ENCODE measurements at places on chromosomes 12 and 14. TPM values are rescaled to one million over a fixed set of nuclear protein-coding genes. Genes with fewer than 3 reads are reported as not detected.

DNA sequence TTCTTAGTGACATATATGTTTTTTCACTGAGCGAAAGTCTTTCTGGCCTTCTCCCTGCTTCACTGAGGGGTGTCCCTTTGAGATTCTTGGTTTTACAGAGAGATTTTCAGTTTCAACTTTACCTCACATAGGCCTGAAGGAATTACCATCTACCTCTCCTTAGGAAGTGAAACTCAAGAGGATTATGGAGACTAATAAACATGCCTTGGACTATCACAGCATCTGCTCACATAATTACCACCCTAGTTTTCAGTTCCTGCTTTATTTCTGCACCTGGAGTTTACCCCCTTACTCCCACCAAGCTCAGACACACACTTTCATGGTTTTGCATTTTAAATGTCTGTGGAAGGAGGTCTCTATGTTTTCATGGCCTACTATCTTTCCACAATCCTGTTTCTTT is 118.3 kb upstream of the SCAF11 start:
- no peak for DNase-seq

GRCh38 chr14:74705613-74706500 is 7.0 kb downstream of the AREL1 start:
- DNase-seq: no peak

The ERP27 gene
- total RNA-seq: not detected

DNA sequence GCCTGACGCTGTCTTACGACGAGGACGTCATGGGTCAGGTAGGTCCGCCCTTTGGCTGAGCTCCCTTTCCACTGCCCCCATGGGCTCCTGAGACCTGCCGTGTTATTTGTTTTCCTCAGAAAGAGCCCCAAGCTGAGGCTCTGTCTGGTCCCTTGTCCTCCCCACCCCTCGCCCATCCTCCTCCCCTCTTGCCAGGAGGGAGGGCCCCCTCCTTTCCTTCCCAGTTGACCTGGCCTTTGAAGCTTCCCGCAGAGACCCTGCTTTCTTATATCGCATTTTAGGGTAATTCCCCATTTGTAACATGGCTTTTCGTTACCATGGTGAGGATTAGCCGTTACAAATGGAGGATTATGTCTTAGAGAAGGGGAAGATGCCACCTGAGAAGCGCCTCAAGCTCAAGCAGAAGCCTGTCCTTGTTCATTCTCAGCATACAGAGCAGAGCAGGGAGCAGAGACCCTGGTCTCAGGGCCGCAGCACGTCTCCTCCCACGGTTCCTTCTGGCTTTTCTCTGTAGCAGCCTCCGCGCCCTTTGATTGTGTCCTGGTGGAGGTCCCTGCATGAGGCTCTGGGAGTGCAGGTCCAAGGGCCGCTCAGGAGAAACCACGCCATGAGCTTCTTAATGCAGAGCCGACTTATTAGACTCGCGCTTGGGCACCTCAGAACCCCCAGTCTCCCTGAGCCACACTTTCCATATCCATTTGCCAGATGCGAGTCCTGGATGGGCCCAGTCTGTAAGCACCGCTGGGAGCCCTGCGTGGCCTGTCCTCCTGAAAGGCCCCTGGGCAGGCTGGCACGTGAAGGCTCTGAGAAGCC is 47.2 kb downstream of the UBE3B start:
- no peak for DNase-seq

DNA sequence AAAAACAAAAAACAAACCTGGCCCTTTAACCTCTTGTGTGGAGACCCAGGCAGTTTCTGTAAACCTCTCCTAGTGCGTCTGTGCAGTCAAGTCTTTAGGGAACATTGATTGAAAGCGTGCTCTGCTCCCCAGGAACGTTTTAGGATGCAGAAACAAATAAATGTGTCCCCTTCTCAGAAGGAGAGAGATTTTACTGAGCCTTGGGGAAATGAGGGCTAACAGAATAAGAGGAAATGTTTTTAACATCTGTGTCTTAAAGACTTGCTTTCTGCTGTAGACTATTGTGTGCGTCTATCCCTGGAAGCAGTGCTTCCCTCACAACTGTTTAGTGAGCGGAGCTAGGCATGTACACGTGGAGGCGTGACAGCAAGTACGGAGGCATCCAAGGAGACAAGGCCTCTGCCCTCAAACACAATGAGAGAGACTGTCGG is 54.3 kb downstream of the TECPR2 start:
- DNase-seq: no peak

- no peak for DNase-seq
Measured at GRCh38 chr12:127861406-127861805, 405.6 kb upstream of the TMEM132C start.
